Fibroblast of lung (primary cell): ENCODE measurements at places on chromosomes 13 and 19. TPM values are rescaled to one million over a fixed set of nuclear protein-coding genes. Genes with fewer than 3 reads are reported as not detected.

LNX2 gene
- 5.6 and 7.6 TPM in 2 replicates for total RNA-seq

GJA3 gene
- total RNA-seq, result 0.26 and 0.33 TPM in 2 replicates

JSRP1 gene
- total RNA-seq, result not detected in 2 replicates

NLRP7 gene
- total RNA-seq, result not detected in 2 replicates

TEX26 gene
- 0.26 and 0.66 TPM in 2 replicates for total RNA-seq

GRCh38 chr13:46057256-46058015 lies 4.9 kb upstream of the ZC3H13 start:
- H3K36me3 ChIP-seq, result no peaks in the 10 kb centered on the region
- H3K27ac ChIP-seq, result no peak overlapping the region
- no peak overlapping the region for H3K4me3 ChIP-seq
- no peaks in the 10 kb centered on the region for H3K27me3 ChIP-seq

- no peak overlapping the region for H3K4me3 ChIP-seq
- no peak overlapping the region for H3K27ac ChIP-seq
- H3K4me1 ChIP-seq, result no peaks in the 10 kb centered on the region
- DNase-seq, result no peak
Observed at GRCh38 chr13:79805317-79805716, 324.4 kb downstream of the NDFIP2 start.

DNA sequence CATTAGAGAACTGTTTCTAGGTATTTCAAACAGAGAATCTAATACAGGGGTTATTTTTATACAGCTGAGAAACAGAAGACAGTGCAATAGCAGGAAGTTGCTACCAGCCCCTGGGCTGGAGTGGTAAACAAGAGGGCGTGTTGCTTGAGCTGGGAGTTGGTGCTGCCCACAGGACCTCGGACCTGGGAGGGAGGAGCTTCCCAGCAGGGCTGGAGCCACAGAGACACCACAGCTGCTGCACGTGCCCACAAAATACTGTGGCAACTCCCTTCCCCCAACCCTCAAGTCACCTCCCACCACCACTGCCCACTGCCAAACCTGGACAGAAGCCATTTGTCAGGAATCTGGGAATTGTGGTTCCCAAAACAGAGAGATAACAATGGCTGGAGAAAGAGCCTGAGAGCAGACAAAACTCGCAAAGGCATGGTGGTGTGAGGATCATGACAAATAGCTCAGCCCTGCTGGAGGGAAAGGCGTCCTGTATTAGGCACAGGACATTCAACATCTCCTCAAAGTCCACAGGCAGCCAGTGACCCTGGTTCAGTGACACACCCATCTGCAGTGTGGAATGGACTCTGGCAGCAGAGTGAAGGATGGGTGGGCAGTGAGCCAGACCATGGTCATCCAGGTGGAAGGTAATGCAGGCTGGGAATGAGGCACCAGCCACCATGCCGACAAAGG lies 57.2 kb downstream of the SPATA13 start:
- H3K4me3 ChIP-seq, result no peak overlapping the region
- H3K4me1 ChIP-seq, result peaks cover 3% of the 10 kb centered on the region
- H3K36me3 ChIP-seq, result no peaks in the 10 kb centered on the region

GRCh38 chr13:41833201-41833600 lies 127.7 kb downstream of the VWA8 start:
- H3K27ac ChIP-seq, result no peak overlapping the region
- no peaks in the 10 kb centered on the region for H3K27me3 ChIP-seq
- no peak overlapping the region for H3K4me3 ChIP-seq
- H3K36me3 ChIP-seq, result no peaks in the 10 kb centered on the region
- peak; percentile 38 for DNase-seq

GRCh38 chr13:73876323-73876722 lies 257.9 kb downstream of the KLF12 start:
- H3K36me3 ChIP-seq, result no peaks in the 10 kb centered on the region
- peak; percentile 9 for DNase-seq
- H3K4me1 ChIP-seq, result peaks cover under 1% of the 10 kb centered on the region
- no peaks in the 10 kb centered on the region for H3K27me3 ChIP-seq
- no peak overlapping the region for H3K4me3 ChIP-seq
- no peak overlapping the region for H3K27ac ChIP-seq

- no peaks in the 10 kb centered on the region for H3K36me3 ChIP-seq
- DNase-seq, result no peak
- H3K27me3 ChIP-seq, result no peaks in the 10 kb centered on the region
- H3K4me3 ChIP-seq, result no peak overlapping the region
- H3K27ac ChIP-seq, result peak overlapping the region; percentile 48
Observed at GRCh38 chr19:43078311-43078710, 4.2 kb downstream of the PSG2 start.

DNA sequence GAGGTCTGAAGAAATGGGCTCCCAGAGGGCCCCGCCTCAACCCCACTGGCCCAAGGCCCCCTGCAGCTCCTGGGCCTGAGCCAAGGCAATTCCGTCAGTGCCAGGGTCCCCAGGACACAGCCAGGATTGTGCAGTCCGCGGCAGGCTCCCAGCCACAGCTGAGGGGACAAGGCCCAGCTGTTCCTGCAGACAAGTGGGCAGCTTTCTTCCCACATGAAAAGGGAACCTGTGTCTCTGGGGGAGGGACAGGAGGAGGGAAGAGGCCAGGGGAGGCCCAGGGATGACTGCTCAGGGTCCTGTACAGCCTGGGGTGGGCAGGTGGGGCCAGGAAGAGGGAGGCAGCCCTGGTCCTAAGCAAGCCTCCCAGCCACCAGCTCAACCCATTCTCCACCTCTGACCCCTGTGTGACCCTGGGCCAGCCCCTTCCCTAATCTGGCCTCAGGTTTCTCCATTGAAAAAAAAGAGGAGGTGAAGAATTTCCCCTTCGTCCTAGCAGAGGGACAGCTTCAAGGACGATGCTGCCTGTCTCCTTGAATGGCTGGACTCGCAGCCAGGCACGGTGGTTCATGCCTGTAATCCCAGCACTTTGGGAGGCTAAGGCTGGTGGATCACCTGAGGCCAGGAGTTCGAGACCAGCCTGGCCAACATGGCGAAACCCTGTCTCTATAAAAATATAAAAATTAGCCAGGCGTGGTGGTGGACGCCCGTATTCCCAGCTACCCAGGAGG lies 20.5 kb upstream of the VSTM2B start:
- DNase-seq, result no peak
- H3K36me3 ChIP-seq, result no peaks in the 10 kb centered on the region
- no peak overlapping the region for H3K4me3 ChIP-seq
- no peaks in the 10 kb centered on the region for H3K4me1 ChIP-seq
- H3K27ac ChIP-seq, result no peak overlapping the region

GRCh38 chr19:11416346-11417052 lies 2.6 kb downstream of the RGL3 start:
- no peaks in the 10 kb centered on the region for H3K4me1 ChIP-seq
- H3K27ac ChIP-seq, result no peak overlapping the region
- no peak overlapping the region for H3K4me3 ChIP-seq

DNA sequence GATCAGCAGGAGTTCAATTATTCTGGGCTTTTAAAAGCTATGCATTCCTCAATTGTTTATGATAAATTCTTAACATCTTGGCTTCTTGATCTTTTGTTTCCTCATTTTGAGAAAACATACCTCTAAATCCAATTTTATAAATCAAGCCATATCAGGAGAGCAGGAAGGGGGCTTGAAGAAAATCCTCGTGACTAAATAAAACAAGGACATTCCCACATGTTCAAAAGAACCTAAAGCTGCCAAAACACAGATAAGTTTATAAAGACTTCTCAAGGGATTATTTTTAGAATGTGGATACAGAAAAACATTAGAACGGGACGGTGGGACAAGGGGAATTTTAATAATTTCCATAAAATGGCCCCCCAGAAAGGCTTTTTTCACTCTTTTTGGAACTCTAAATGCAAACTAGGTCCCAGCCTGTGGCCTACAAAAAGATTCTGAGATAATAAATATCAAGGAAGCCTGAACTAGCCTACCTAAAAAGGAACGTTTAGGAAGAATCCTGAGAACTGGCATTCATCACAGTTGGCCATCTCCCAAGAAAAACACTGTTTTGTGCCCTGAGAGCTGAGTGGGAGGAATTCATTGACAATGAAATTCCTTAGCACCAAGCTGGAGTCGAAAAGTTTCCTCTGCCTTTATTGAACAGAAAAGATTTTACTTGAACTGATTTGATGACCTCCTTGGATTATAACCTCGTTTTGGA lies 30.1 kb downstream of the ZAR1L start:
- no peak overlapping the region for H3K27ac ChIP-seq
- no peak overlapping the region for H3K4me3 ChIP-seq
- H3K36me3 ChIP-seq, result no peaks in the 10 kb centered on the region
- no peaks in the 10 kb centered on the region for H3K27me3 ChIP-seq
- peaks cover 2% of the 10 kb centered on the region for H3K4me1 ChIP-seq

DNA sequence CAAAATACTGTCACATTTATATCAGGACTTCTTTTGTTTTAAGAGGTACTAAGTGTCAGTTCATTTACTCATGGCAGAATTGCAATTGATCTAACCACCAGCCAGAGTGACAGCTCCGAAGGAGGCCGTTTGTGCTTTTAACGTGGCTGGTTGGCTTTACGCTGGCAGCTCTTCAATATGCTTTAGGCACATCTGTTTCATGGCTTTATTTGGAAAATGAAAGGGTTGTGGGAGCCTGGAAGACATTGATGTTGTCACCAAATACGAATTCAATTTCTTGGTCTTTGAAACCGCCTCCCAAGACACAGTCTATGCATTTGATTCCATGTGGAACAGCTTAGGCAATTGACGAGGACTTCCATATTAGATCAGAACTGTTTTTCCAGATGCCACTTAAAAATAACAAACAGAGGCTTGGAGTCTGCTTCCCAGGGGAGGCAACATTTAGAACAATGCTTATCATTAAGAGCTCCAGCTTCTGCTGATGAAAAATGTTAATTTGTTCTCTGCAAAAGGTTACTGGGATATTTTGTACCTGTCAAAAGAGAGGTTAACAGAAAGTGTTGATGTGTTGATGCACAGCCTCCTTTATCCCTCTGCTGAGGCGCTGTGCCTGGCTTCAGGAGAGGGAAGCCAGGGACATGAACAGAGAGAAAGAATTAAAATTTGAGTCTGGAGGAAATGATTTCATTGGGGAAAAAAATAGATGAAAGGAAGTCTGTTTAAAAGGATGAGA lies 64.0 kb upstream of the TNFRSF19 start:
- DNase-seq, result peak; percentile 65
- H3K27me3 ChIP-seq, result no peaks in the 10 kb centered on the region
- peak overlapping the region; percentile 82 for H3K27ac ChIP-seq
- H3K4me1 ChIP-seq, result peaks cover 33% of the 10 kb centered on the region
- no peak overlapping the region for H3K4me3 ChIP-seq

DNA sequence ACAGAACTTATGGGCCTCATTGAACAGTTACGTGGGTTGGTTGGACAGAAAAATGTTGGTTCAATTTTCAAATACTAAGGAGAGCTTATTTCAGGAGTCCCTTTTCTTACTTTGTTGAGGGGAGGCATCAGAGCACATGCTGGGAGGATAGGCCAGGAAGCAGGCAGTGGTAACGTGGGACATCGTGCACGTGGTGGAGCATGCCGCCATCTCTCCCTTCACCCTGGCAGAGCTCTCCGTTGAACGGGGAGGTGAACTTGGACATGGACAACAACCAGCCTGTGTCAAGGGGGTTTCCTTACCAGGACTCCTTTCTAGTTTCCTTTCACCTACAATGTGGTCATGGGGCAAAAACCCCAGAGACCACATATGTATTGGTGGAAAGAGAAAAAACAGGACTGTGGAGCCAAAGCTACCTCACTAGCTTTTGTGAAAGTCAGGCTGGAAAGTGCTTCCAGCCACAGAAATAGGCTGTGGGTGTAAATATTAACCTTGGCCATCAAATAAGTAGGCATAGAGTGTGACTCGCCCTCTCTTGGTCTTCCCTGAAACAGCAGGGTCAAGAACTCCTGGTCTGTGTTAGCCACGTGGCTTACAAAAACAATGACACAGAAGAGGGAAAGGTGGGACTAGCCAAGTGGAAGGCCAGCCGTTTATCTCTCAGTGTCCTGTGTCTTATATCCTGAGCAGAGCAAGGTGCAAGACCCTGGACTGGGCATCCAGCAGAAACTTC lies 14.4 kb downstream of the MICOS13 start:
- peaks cover 37% of the 10 kb centered on the region for H3K36me3 ChIP-seq
- H3K4me1 ChIP-seq, result peaks cover 3% of the 10 kb centered on the region
- no peaks in the 10 kb centered on the region for H3K27me3 ChIP-seq
- no peak overlapping the region for H3K4me3 ChIP-seq
- DNase-seq, result peak; percentile 58

DNA sequence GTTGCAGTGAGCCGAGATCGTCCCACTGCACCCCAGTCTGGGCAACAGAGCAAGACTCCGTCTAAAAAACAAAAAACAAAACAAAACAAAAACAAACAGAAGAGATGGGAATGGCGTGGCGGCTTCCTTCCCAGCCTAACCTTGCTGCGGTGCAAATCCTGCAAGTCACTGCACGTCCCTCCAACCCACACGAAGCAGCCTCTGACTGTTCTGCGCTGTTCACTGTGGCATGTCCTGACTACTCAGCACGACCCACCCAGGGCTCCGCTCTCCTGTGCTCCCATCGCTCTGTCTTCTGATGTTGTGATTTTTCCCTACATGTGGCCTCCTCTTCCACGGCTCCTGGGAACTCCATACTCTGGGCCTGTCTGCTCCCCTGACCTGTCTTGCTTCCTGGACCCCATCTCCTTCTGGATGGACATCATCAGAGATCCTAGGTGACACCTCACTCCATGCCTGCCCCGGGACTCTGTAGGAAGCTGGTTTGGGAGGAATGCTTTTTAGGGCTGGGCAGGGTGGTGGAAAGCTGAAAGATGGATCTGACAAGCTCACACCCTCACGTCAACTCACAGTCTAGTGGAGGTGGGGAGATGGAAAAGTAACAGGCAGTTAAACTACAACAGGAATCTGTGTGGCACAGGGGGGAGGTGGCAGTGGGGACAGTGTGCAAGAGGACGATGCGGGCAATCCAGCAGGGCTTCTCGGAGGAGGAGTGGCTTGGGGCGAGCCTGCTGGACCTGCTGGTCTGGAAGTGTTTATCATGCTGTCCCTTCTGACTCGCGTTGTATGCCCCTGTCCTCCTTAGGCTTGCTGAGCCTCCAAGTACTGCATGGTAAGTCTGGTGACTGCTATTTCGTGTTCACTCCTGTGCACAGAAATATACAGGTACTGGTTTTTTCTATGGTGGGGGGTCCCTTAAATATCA lies 18.8 kb downstream of the ZSCAN5A start:
- no peaks in the 10 kb centered on the region for H3K4me1 ChIP-seq
- no peaks in the 10 kb centered on the region for H3K36me3 ChIP-seq
- H3K27me3 ChIP-seq, result no peaks in the 10 kb centered on the region
- no peak overlapping the region for H3K27ac ChIP-seq
- no peak overlapping the region for H3K4me3 ChIP-seq

- H3K4me3 ChIP-seq, result no peak overlapping the region
- no peak overlapping the region for H3K27ac ChIP-seq
- no peak for DNase-seq
Observed at GRCh38 chr13:54750521-54750920, 1721.9 kb downstream of the OLFM4 start.
